ENCODE measurements at places on chromosomes 3 and 15.

- DNase-seq: no peak
These were observed 100.8 kb upstream of the NEDD4 start for GRCh38 chr15:56094171-56094570.

GRCh38 chr15:44246521-44247268 is 41.8 kb upstream of the GOLM2 start:
- no peak for DNase-seq

GRCh38 chr3:114404590-114404989 is 110.8 kb downstream of the TIGIT start:
- DNase-seq: no peak

GRCh38 chr3:186815435-186815834 is 9.2 kb upstream of the RFC4 start:
- no peak for DNase-seq

Data from left forelimb (tissue), 1 donor.